ENCODE measurements at places on chromosomes 5 and 9. TPM values are rescaled to one million over a fixed set of nuclear protein-coding genes. Genes with fewer than 3 reads are reported as not detected.

DNA sequence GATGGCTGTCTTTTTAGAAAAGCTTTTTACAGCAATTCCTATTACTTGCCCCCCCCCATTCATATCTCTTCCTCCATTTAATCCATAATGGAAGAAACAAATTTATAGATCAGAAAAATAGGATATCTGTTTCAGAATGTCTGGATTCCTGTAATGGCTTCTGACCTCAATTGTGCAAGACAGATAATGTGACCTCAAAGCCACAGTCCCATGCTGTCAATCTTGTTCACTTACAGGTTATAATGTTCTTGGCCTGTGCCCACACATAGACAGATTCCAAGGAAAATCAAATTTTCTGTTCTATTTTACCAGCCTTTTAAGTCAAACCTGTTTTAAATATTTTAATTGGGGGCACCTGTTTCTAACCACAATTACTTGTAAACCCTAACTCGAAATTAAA is 143.4 kb downstream of the ENTREP1 start:
- no peak for DNase-seq

- DNase-seq: no peak
Measured at GRCh38 chr9:95438561-95439357, 78.0 kb downstream of the PTCH1 start.

GRCh38 chr5:36681711-36682110 is 75.3 kb downstream of the SLC1A3 start:
- DNase-seq: no peak

GRCh38 chr9:75814667-75815066 is 75.8 kb upstream of the PCSK5 start:
- DNase-seq: no peak

DNA sequence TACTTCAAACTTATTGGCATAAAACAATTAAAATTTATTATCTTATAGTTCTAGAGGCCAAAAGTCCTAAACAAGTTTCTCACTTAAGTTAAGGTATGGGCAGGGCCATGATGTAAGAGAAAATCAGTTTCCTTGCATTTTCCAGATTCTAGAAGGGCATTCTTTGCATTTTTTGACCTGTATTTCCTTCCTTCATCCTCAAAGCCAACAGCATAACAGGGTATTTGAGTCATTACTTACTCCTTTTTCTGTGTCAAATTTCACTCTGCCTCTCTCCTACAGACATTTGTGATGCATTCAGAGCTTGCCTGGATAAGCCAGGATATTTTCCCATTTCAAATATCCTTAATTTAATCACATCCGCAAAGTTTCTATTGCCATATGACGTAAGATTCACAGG is 1499.0 kb downstream of the EFNA5 start:
- DNase-seq: no peak

DNA sequence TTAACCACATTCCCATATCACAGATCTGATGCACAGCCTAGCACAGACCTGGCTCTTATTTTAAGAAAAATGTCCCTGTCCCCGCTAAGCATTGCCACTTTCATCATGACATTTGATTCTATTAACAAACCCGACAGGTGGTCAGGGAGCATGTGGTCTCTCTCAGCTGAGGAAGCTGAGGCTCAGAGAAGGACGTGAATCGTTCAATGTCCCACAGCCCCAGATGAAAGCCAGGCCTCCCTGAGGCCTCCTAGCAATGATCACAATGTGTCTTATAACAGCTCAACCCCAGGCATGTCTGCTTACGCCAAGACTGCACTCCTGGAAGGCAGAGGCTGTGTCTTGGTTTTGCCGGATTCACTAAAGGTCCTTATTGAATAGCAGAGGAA is 10.4 kb upstream of the CRB2 start:
- DNase-seq: no peak

GRCh38 chr5:164289526-164289925 is 784.1 kb downstream of the MAT2B start:
- no peak for DNase-seq

FAM221B gene
- not detected for total RNA-seq

PITX1 gene
- total RNA-seq: not detected
